Umbilical cord (tissue), 2 donors: ENCODE measurements at places on chromosomes 5 and 9.

DNA sequence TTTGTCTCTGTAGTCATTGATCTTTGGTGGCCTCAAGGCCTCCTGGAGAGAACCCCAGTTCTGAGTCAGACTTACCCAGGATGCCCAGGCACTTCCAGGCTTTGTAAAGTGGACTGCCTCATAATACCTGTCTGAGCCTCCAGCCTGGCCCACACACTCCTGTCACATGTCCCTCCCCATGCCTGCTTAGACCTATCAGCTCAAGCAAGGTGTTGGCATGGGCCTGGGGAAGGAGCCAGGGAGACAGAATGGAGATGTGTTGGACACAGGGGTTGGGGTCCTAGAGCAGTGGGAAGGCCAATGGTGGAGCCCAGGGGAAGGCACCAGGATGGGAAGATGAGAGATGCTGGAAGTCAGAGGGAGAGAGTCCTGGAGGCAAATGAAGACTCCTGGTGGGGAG is 136.2 kb downstream of the CFAP90 start:
- DNase-seq = no peak

DNA sequence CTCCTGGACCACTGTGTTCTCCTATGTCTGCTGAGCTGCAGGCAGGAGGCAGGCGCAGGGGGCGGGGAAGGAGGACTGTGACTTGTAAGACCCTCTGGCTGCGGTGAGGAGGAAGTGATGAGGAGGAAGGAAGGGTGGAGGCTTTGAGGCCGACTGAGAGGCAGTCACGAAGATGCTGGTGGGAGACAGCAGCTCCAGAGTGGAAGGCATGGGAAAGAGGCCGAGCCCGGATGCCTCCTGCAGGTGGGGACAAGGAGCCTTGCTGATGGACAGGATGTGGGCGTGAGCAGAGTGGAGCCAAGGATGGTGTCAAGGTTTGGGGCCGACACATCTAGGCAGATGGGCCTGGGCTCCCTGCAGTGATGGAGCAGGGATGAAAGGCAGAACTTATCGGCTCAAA is 74.3 kb upstream of the ICE1 start:
- no peak for DNase-seq

GRCh38 chr9:120478208-120478607 is 101.8 kb downstream of the CDK5RAP2 start:
- no peak for DNase-seq

DNA sequence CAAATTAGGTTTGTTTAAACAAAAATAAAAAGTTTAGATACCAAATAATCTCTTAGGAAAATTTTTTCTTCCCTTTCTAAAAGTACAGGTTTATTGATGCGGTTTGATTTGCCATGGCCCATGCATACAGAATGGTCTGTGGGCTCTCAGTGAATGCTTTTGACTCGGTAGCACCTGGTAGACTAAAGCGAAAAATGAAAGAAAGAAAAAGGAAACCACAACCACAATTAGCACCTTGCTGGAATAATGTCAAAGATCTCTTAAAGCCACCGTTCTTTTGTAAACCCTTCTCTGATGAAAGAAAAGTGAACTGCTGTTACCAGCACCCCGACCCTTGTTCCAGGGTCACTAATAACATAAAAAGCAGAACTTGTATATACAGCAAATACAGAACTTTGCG is 157.9 kb downstream of the NFIB start:
- no peak for DNase-seq

- DNase-seq = no peak
These were observed 2.5 kb downstream of the JADE2 start for GRCh38 chr5:134527961-134528424.

DNA sequence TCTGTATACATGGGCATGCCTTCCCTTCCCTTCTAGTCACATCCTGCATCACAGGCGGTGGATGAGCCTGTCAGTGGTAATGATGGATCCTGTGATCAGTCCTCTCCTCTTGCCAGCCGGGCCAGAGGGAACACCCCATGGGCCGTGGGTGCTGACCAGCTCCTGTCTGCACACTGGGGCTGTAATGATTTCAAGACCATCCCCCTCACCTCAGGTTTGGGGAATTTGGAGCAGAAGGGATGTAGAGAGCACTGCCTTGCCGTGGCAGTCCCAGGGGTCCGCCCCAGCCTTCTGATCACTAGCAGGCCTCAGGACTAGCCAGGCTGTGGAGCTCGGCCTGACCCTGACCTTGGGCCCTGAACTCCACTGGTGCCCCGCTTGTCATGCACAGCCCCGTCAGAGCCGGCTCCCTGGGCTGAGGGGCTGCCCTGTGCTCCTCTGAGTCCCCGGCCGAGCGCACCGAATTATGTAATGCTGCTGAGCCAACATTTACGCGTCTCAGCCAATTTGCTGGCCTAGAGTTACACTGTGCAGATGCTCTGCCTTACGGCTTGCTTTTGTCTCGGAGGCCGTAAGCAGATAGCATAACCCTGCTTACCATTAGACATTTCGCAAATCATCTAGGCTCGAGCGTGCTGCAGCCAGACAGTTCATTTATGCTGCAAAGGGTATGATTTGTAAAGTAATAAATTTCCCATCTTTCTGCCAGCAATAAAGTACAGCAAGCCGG is 155.3 kb downstream of the MACROH2A1 start:
- peak; percentile 98 for DNase-seq

DNA sequence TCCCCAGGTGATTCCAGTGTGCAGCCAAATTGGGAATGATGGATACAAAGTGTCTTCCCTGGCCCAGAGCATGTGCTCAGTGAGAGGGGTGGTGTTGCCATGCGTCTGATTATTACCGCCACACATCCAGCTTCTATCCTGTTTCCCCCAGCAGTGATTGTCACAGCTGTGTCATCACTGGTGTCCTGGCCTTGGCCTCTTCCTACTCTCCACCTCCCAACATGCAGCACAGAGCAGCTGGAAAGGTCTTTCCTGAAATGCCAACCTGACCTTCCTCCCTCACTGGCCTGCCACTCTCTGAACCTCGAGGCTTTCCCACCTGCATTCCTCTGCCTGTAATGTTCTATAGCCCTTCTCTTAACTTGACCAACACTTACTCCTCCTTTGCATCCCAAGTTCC is 60.0 kb downstream of the TMOD1 start:
- DNase-seq = no peak

- DNase-seq = peak; percentile 69
These were observed 258.1 kb upstream of the NFIL3 start for GRCh38 chr9:91681461-91682305.

- DNase-seq = no peak
These were observed 8.7 kb downstream of the IGIP start for GRCh38 chr5:140134277-140134935.

- no peak for DNase-seq
These were observed 99.9 kb downstream of the MACIR start for GRCh38 chr5:103358305-103358995.

GRCh38 chr5:1447671-1448361 is 2.6 kb upstream of the SLC6A3 start:
- DNase-seq = no peak

DNA sequence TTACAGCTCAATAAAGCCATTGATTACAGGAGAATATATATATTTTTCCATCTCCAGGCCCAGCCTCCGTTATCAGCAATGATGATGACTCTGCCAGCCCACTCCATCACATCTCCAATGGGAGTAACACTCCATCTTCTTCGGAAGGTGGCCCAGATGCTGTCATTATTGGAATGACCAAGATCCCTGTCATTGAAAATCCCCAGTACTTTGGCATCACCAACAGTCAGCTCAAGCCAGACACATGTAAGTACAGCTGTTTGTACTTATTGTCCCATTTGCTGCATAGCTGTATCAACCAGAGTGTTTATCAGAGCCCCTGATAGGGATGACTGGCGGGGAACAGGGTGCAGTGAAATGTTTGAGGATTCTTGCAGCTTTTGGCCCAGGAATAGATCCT is 197.7 kb downstream of the NTRK2 start:
- DNase-seq = no peak

DNA sequence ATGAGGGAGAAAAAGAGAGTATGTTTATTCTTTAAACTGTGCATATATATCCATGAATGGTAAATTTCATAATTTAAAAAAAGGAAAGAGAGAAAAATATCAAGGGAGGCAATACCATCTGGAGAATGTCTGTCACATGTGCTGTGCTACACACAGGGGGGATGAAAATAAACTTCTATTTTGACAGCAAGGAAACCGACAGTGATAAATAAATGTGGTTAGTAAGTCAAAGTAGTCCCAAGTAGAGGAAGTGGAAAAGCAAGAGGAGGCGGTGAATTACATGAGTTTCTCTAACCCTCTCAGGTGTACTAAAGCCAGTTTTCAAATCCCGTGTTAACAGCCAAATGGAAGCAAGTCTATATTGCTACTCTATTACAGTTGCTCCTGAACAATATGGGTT is 83.3 kb downstream of the ICE1 start:
- DNase-seq = no peak

GRCh38 chr5:122921826-122922225 is 76.4 kb downstream of the SNX24 start:
- peak; percentile 41 for DNase-seq

GRCh38 chr5:111976705-111977435 is 219.9 kb upstream of the NREP start:
- DNase-seq = peak; percentile 58

DNA sequence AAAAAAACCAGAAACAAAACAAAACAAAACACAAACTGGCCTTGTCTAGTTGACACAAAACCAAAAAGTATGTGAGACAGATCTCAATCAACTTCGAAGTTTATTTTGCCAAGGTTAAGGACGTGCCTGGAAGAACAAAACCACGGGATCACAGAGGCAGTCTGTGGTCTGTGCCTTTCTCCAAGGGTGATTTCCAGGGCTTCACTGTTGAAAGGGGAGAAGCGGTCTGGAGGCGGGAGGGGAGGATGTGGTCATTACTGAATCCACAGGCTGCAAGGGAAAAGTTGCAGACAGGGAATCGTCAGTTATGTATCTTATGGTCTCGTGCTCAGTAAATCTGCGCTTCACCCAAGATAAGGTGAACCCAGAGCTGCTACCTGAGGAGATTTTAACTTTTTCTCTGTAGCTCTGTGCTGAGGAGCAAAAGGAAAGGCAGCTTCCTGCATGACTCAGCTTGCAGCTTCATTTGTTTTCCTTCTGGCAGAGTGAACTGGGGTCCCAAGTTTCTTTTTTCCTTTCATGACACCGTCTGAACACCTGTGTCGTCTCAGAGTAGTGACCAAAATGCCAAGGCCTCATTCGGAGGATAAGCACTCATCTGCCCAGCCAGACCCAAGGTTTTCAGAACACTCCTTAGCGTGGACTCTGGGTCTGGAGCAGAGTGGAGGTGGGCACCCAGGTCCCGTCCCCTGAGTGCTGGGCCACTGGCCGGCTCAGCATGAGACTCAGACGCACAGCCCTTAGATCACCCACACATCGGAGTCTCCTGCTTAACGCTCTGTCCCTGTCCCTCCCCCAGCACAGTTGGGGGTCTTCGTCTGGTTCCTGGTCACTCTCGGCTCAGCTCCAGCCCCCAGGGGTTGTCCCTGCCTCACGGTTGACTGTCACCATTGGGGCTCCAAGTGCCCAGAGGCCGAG is 25.9 kb downstream of the ROPN1L start:
- peak; percentile 70 for DNase-seq

DNA sequence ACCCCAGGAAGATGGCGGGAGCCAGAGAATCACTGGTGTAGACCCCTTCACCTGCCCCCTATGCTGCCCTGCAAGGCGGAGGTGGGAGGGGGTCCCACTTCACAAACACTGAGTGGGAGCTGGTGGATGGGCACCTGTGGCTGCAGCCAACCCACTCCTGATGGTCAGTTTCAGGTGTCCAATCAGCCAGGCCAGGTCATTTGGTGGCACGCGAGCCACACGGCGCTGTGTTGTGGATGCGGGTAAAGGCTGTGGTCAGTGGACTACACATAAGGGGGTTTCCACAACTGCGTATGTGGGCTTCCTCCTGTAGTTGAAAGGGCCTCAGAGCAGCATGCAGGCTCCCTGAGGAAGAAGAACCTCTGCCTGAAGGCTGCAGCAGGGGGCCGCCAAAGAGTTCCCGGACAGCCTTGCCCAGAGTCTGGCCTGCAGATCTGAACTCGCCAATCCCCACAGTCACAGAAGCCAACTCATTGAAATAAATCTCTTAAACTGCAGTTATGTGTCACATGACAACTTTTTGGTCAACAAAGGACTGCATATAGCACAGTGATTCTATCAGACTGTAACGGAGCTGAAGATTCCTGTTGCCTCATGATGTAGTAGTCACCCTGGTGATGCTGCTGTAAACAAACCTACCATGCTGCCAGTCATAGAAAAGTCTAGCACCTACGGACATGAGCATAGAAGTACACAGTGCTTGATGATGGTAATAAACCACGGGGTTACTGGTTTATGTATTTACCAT is 284.7 kb upstream of the IRX2 start:
- DNase-seq = no peak

DNA sequence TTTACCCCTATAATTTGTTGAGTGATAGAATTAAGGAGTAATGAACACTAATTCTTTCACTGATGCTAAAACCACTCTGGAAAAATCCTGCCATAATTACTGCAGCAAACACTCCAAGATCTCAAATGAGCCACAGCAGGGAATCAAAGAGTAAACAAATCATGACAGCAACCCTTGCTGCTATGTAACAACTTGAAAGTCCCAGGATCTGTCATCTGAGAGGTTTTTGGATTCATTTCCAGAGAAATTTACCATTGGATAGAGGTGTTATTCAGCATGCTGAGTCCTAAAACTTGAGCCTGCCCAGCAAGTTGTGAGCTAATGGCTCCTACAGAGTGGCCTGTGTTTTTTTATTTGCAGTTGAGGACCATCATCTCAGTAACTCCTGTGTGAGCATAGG is 59.2 kb downstream of the PRLR start:
- no peak for DNase-seq

DNA sequence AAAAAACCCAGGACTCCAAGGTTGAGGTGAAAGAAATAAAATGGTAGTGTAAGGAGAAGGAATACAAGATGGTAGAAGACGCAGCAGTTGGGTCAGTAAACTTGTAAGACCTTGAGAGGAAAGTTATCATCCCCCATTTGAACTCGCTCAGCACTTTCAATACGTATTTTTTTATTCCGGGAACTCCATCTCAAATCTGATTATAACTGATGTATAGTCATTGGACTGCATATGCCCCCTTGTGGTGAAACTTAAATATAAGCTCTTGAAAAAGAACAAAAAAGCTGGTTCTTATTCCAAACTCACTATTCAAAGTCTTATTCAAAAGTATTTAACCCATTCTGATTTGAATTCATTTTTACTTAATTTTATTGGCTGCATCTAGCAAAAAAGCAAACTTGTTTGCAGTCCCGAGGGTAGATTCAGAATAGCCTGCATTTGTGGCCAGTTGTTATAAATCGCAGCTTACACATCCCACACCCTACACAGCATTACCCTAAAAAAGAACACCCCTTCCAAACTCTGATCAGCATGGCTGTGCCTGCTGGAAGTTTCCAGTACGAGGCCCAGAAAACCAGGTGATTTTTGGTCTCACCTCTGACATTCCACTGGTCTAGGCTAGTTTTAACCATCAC is 118.0 kb downstream of the ESM1 start:
- peak; percentile 79 for DNase-seq

GRCh38 chr5:84274585-84275468 is 109.9 kb downstream of the EDIL3 start:
- DNase-seq = no peak

- peak; percentile 63 for DNase-seq
These were observed 26.5 kb upstream of the KCNN2 start for GRCh38 chr5:114335391-114335790.
